ENCODE measurements at places on chromosomes 13 and 19.
A peak's percentile ranks its signal among the peaks of the same experiment; 100 is the strongest.

- DNase-seq = no peak
These were observed 21.7 kb upstream of the KCTD4 start for GRCh38 chr13:45222516-45222915.

GRCh38 chr13:98326291-98326690 is 149.2 kb upstream of the RNF113B start:
- no peak for DNase-seq

GRCh38 chr13:80633251-80633650 is 292.3 kb upstream of the SPRY2 start:
- DNase-seq = no peak

GRCh38 chr13:93296584-93296983 is 70.0 kb downstream of the GPC6 start:
- DNase-seq = no peak

- DNase-seq = no peak
These were observed 42.5 kb upstream of the SCEL start for GRCh38 chr13:77492982-77493381.

DNA sequence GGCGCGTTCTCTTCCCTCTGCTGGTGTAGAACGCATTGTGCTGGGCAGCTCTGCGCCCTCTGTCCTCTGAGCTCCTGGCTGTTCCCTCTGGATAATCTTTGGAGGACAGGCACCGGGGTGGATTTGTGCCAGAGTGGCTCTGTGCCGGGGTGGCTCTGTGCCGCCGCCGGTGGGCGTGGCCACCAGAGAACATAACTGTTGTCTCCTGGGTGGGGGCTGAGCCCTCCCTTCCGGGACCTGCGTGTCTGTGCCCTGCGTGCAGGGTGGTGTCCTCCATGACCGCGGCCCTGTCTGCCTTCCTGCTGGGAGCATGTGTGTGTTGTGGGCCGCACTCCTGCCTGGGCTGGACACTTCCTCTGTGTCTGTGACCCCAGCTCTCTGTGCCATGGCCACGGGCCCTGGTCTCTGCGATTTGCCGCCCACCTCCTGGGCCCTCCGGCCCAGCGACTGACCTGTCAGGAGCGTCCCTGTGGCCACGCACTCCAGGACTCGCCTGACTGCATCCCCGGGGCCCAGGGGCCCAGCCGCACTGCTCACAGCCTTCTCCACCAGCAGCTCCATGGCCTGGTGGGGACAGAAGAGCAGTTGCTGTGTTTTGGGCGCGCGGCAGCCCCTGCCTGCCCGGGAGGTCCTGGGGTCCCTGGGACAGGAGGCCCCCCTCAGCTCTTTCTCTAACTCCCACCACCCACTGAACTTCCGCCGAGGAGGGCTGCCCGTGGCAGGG is 22.4 kb upstream of the MATK start:
- DNase-seq = no peak

- DNase-seq = no peak
These were observed 9.8 kb upstream of the LINGO3 start for GRCh38 chr19:2317756-2318155.

GRCh38 chr13:50378509-50379044 is 363.3 kb downstream of the KCNRG start:
- no peak for DNase-seq

- no peak for DNase-seq
These were observed 18.9 kb downstream of the FAM187B start for GRCh38 chr19:35209646-35210045.

DNA sequence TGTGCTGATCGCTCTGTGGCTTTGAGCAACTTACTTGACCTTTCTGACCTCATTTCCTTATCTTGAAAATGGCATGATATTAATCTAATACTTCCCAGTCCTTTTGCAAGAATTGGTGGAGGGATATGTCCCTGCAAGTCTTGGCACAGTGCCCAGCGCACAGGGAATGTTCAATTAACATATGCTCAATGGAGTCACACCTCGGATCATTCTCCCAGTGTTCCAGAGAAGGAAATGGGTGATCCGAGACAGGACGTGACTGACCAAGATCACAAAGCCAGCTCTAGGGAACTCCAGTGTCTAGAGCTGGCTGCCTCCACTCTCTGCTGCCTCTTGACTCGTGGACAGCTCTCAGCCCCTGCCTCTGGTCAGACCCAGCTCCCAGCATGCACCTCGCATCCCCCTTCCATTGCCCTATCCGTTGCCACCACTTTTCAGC is 3.6 kb downstream of the CDC42EP5 start:
- no peak for DNase-seq

GRCh38 chr13:73985783-73986182 is 148.4 kb downstream of the KLF12 start:
- no peak for DNase-seq

DNA sequence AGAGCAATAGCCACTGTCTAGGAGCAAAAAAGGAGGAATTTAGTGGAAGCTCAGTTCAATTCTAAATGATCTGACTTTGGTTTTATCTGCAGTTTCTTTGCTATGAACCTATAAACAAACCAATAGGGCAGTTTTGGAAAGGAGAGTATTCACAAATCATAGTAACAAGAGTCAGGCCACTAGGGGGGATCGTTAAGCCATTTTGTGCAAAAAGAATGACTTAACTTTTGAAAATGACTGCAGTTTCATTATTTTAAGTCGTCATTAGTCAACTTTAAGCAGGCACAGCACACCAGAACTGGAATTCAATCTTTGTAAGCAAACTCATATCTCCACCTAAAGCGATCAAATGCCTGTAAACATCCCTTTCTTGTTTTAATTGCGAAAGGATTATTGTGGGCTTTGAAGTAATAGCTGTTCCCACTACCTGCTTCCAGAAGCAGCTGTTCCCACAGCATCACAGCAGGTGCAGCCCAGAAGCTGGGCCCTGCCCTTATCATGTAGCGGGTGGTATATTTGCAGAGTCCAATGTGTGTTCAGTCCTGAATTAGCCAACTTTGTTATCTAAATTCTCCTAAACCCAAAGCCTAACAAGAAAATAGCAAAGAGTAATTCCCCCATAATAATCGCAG is 51.5 kb downstream of the SOX21 start:
- DNase-seq = no peak

- DNase-seq = no peak
These were observed 9.9 kb downstream of the ABCA7 start for GRCh38 chr19:1049800-1050199.

DNA sequence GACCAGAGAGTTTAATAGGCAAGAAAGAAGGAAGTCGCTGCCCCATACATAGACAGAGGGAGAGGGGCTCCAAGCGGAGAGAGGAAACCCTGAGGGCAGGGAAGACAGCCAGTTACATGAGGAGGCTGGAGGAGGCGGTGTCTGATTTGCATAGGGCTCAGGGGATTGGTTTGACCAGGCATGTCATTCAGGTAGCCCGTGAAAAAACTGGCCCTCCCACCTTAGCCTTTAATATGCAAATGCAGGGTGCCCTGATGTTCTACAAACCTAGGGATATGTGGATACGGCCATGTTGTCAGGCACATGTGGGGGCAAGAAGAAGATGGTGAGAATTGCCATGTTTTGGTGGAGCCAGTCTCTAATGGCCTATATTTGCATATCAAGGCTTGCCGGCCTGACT is 1461.6 kb downstream of the PCDH9 start:
- no peak for DNase-seq

DNA sequence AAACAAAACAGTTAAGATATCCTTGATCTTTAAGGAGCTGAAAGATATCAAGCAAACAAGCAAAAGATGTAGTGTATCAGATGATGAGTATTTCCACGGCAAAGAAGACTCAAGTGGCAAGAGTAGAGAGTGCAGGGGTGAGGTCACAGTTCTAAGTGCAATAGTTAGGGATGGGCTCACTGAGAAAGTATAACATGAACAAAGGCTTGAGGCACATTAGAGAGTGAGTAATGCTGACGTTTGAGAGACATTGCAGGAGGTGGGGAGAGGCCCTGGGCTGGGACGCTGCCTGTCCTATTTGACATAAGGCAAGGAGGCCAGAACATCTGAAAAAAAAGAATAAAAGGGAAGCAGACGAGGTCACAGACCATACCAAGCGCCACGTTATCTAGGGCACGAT is 1.4 kb downstream of the DUXA start:
- no peak for DNase-seq

DNA sequence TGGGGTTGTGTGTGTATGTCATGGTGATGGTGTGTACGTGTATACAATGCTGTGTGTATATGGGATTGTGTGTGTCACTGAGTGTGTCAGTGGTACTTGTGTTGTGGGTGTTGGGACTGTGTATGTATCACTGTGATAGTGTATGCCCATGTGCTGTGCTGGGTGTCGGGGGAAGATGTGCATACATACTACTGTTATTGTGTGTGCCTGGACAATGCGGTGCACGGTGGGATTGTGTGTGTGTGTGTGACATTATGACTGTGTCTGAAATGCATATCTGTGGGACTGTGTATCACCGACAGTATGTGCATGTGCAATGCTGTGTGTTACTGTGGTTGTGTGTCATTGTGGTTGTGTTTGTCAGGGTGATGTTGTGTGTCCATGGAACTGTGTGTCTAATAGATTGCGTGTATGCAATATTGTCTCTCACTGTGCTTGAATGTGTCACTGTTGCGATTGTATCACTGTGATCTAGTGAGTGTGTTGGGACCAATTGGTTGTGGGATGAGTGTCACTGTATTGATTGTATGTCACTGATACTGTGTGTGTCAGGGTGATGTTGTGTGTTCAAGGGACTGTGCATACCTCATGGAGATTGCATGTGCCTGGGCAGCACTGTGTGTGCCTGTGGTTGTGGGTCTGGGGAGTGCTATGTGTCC is 11.0 kb upstream of the BBC3 start:
- no peak for DNase-seq

GRCh38 chr13:52712385-52712784 is 27.2 kb downstream of the CNMD start:
- DNase-seq = no peak

- no peak for DNase-seq
These were observed 197.1 kb downstream of the OXGR1 start for GRCh38 chr13:96797136-96797535.

- DNase-seq = no peak
These were observed 2.1 kb upstream of the FBXO17 start for GRCh38 chr19:38977445-38978325.

- DNase-seq = no peak
These were observed 47.5 kb downstream of the OXGR1 start for GRCh38 chr13:96946709-96947311.

DNA sequence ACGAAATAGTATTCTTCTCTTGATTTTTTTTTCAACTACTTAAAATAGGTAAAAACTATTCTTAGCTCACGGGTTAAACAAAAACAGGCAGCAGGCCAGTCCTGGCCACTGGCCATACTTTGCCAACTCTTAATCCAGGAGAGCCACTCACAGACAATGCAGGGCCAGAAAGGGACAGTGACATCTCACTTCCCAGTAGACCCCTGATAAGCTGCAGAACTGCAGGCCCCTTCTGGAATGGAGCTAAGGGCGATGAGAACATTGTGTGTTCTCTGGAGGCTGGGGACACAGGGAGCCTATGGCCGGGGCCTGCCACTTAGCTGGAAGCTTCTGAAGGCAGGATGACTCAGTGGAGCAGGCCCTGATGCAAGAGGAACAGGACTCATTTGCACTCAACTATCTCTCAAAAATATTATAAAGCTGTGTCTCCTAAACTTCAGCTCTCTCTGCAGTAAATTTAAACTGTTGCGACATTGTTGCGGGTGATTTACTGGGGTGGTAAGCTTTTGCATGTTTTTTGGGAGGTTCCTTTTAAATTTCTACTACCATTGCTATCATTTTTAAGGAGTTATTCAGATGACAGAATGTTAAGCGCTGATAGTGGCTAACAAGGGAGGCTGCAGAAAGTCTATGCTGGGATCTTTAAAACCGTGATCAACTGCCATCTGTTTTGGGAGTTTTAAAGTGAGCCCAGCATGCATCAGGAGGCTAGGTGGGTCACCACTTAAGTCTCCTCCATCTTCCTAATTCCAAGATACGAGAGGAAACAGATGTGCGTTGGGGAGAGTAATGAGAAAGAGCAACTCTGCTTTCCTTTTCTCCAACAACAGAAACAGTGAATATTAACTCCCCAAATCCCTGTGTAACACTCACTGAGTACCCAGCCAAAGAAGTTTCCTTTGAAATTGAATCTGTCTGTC is 33.2 kb upstream of the KATNAL1 start:
- DNase-seq = peak; percentile 24

DNA sequence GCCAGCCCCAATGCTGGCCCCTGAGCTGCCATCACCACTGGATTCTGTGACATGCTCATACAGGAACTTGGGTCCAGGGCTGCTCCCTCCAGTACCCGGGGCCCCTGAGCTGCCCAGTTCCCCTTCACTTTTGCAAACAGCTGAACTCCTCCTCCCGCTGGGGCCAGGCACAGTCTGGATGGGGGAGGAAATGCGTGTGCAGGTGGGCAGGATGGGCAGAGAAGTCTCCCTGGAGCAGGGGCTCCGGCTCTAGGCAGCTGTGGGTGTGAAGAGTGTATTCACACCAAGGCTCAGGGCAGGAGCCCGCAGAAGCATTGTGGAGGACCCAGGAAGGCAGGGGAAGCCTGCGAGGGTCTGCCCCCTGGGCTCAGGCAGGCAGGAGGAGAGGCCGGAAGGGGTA is 12.4 kb downstream of the POP4 start:
- no peak for DNase-seq

GRCh38 chr13:71046360-71047079 is 820.5 kb downstream of the DACH1 start:
- no peak for DNase-seq

DNA sequence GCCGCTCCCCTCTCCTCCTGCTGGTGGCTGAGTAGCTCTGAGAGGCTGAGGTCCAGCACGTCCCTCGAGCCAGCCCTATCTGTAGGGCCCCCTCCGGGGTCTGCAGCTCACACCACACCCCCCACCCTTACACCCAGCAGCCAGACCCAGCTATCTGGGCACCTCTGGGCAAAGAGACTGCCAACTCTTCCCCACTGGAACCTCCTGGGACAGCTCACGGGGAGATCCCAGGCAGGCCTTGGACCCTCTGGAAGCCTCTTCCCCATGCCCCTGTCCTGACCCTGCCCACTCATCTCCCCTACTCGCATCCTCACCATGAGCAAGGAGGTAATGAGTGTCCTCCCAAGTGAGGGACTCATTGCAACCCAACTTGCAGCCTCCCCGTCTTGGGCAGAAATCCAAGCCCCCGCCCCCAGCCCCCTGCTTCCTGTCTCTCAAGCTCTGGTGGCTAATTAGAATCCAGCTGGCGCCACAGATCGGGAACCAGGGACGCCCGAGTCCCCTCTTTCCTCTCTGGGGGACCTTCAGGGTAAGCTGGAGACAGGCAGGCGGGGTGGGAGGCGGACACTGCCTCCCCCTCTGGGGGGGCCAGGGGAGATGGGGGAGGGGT is 22.1 kb downstream of the ADGRL1 start:
- no peak for DNase-seq

GRCh38 chr13:60118696-60119400 is 44.9 kb downstream of the DIAPH3 start:
- no peak for DNase-seq

- no peak for DNase-seq
These were observed 7.0 kb upstream of the WBP4 start for GRCh38 chr13:41054212-41054877.

All from smooth muscle cell of the brain vasculature (primary cell).